ENCODE measurements at places on chromosomes 3 and 15.

DNA sequence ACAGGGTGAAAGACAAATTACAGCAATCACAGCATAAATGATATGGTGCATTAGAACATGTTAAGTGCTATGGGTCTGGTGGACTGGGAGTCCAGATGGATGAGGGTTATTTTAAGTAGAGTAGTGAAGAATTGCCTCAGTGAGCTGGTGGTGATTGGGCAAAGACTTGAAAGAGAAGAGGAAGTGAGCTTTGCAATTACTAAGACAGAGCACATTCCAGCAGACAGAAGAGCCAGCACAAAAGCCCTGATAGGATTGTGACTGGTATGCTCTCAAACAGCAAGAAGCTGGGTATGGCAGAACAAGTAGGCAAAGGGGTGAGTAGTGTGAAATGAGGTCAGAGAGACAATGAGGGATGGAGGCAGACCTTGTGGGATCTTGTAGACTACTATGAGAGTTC is 2.1 kb upstream of the ACKR4 start:
- no peak for DNase-seq

- DNase-seq: no peak
These were observed 9.4 kb upstream of the STRIT1 start for GRCh38 chr3:155302891-155303290.

DNA sequence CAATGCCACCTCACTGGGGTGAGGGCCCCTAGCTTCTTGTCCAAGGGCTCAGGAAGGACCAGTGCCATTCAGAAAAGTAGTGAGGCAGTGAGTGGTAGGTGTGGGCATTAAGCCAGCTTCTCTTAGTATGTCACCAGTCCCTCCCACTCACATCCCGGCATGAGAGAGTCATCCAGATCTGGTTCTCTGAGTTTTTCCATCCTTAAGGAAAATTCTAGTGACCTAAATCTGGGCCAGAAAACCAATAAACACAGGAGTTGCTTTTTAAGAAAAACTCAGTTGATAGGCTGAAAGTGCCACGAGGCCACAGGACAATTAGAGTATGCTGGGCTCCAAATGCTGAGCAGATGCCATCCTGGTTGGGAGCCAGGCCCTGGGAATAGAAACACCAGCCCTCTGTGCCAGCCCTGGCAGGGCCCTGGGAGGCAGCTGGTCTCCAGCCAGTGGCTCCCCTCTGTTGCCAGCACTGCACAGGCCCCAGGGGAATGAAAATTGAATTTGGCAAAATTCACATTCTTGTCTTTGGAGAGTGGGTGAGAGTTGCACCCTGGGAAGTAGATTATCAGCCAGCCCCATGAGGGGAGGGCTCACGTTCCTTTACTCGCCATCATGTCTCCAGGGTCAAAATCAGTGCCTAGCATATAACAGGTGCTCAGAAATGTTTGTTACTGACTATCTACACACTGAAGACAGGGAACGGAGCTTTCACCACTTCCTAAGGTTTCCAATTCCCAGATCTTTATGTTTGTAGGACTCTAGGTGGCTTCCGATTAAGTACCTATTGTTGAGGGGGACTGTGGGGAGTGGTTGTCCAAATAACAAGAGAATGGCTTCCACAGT is 52.8 kb downstream of the FAM43A start:
- DNase-seq: no peak

- no peak for DNase-seq
These were observed 579 bp upstream of the PLAAT1 start for GRCh38 chr3:193240436-193240849.

- DNase-seq: peak; percentile 52
These were observed 22.5 kb downstream of the CHST14 start for GRCh38 chr15:40493089-40493840.

GRCh38 chr15:68783226-68784058 is 37.3 kb downstream of the ANP32A start:
- DNase-seq: peak; percentile 34

GRCh38 chr15:99704444-99704838 is 28.8 kb downstream of the LYSMD4 start:
- no peak for DNase-seq

- no peak for DNase-seq
These were observed 10.1 kb downstream of the SEMA7A start for GRCh38 chr15:74423431-74424257.

GRCh38 chr3:178492491-178492890 is 43.7 kb upstream of the KCNMB2 start:
- DNase-seq: no peak

GRCh38 chr3:125435231-125435630 is 60.1 kb upstream of the ZNF148 start:
- no peak for DNase-seq

DNA sequence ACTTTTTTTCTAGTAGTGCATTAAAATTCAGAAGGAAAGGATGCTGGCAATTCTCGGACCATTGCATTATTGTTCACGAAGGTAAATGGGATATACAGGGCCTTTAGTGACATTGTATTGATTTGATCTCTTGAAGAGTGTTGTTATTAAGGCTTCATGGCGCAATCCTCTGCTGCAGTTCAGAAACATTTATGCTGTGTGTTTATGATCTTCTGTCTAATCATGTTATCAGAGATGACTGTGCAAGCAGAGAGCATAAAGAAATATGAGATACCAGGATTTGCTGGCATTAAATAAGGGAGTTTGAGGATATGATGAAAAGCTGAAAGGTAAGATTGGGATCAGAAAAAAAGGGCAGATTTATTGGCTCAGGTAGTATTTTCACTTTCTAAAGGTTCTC is 180.6 kb downstream of the EPHA6 start:
- no peak for DNase-seq

GRCh38 chr3:127497676-127498075 is 92.9 kb downstream of the TPRA1 start:
- DNase-seq: no peak

DNA sequence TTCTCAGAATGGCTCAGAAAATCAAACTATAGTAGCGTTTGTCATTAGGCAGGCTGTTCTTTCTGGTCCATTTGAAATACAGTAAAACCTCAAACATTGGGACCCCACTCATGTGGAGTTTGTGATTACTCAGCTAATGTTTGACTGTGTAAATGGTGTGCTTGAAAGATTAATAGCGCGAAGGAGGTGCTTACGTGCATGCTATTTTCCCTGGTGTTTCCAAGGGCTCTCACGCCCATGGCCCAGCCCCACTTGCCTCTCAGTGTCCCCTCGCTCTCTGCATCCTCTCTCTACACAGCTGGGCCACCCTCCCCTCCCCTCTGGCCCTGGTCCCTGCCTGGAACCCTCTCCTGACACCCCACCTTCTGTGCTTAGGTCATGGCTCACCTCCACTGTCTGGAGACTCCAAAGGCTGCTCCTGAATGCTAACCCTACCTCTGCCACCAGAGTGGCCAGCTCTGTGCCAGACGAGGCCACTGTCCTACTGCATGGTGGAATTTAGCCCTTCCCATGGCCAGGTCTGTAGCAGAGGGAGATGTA is 194.2 kb downstream of the PLCL2 start:
- DNase-seq: no peak
